SJSA1 (cell line): ENCODE measurements at places on chromosomes 13 and 19. TPM values are rescaled to one million over a fixed set of nuclear protein-coding genes. Genes with fewer than 3 reads are reported as not detected.
A peak's percentile ranks its signal among the peaks of the same experiment; 100 is the strongest.

The HIPK4 gene
- total RNA-seq: 0.08 TPM in 1 of 2 replicates, not detected in the other

The GSX1 gene
- not detected in 2 replicates for total RNA-seq

The CFD gene
- total RNA-seq: 3.3 and 12.5 TPM in 2 replicates

The ZNF470 gene
- total RNA-seq: 0.60 and 2.3 TPM in 2 replicates

GRCh38 chr19:4403005-4403761 lies 743 bp downstream of the CHAF1A start:
- peak overlapping the region; percentile 78 for H3K27ac ChIP-seq
- peaks cover 23% of the 10 kb centered on the region for H3K4me1 ChIP-seq
- DNase-seq: peak; percentile 21
- peaks cover 53% of the 10 kb centered on the region for H3K36me3 ChIP-seq
- peak overlapping the region; percentile 92 for H3K4me3 ChIP-seq

DNA sequence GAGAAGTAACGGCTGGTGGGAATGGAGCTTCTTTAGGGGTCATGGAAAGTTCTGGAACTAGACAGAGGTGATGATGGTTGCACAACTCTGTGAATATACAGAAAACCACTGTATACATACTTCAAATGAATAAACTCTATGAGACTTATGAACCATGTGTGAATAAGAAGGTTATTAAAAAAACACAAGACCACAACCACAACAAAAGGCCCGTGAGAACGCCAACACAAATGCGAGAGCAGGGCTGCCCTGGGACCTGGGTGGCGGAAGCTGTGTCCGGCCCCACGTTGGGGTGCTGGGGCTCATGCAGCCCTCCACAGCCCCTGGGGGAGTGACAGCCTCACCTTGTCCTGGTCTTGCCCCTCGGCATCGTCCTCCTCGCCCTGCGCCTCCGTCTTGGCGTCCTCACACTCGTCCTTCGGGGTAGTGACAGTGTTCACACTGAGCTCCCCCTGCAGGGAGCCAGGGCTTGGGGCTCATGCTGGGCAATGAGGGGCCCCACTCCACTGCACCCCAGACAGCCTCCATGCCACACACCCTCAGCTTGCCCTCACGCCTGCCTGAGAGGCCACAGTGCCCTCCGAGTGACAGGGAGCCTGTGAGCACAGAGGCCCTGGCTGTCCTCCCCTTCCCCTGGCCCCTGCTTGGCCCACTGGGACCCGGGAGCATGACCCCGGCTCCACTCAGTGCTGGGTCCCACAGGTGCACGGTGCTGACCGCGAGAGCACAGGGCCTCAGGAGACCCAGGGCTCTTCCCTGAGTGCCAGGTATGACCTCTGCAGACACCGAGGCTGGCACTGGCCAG lies 16.0 kb downstream of the IZUMO4 start:
- no peak for DNase-seq

DNA sequence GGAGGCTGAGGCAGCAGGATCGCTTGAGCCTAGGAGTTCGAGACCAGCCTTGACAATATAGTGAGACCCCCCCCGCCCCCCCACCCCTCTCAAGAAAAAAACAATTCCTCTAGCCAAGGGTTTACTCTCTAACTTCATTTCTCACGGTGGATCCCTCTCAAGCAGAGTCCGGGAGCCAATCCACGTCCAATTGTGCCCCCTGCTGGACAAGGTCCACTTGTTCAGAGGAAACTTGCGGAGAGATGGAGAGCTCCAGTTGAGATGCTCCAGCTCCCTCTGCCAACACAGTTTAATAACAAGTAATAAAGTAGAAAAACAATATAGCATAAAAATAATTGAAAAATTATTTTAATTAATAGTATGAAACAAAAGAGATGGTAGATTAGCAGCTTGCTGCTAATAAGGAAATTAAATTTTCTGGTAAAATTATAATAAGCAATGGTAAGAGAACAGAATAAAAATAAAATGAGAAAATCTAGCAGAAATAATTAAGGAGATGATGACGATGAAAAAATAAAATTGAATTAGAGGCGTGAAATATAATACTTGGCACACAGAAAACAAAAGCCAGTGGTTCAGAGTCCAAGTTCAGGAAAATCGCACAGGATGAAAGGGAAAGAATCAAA lies 14.5 kb upstream of the SIGLEC14 start:
- no peak overlapping the region for H3K4me3 ChIP-seq
- no peaks in the 10 kb centered on the region for H3K27me3 ChIP-seq
- peak; percentile 61 for DNase-seq
- H3K36me3 ChIP-seq: no peaks in the 10 kb centered on the region
- H3K27ac ChIP-seq: no peak overlapping the region

- no peaks in the 10 kb centered on the region for H3K36me3 ChIP-seq
- no peak overlapping the region for H3K27ac ChIP-seq
- H3K4me3 ChIP-seq: no peak overlapping the region
Measured at GRCh38 chr13:45584816-45585215, 30.7 kb downstream of the ERICH6B start.

DNA sequence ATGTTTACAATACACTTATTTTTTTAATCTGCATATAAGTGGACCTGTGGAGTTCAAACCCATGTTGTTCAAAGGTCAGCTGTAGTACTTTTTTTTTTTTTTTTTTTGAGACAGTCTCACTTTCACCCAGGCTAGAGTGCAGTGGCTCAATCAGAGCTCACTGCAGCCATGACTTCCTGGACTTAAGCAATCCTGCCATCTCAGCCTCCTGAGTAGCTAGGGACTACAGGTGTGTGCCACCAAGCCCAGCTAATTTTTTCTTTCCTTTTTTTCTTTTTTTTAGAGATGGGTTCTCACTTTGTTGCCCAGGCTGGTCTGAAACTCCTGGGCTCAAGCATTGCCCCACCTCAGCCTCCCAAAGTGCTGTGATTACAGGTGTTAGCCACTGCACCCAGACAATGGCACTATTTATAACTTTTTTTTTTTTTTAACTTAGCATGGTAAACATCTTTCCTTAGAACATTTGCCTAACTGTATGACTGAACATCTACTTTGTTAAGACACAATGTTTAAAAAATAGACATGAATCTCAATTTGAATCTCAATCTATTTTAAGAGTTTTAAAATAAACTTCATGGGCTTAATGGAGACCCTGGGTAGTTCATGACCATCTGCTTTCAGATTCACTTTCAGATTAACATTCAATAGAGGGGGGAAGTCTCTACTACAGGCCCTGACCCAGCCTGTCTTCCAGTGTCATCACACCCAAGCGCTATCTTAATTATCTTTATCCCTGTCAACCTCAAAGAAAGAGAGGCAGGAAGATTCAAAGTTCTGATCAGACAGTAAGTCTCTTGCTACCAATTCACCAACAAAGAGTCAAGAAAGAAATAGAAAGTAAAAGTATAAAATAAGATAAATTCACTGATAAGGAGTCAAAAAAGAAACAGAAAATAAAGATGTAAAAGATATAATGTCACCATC lies 97.7 kb upstream of the DOCK9 start:
- no peak for DNase-seq
